ENCODE measurements at places on chromosomes 13 and 19. TPM values are rescaled to one million over a fixed set of nuclear protein-coding genes. Genes with fewer than 3 reads are reported as not detected.

PRTN3 gene
- not detected for total RNA-seq

ABCA7 gene
- 25.6 TPM for total RNA-seq

FXYD1 gene
- total RNA-seq: 13.3 TPM

KLF2 gene
- total RNA-seq: 29.5 TPM

TMEM272 gene
- 0.07 TPM for total RNA-seq

KLK3 gene
- total RNA-seq: 4.8 TPM

NHLRC3 gene
- total RNA-seq: 33.5 TPM

CD22 gene
- total RNA-seq: 5.7 TPM

DPF1 gene
- total RNA-seq: not detected

DACT3 gene
- total RNA-seq: 3.4 TPM

WDR62 gene
- 4.1 TPM for total RNA-seq

DNA sequence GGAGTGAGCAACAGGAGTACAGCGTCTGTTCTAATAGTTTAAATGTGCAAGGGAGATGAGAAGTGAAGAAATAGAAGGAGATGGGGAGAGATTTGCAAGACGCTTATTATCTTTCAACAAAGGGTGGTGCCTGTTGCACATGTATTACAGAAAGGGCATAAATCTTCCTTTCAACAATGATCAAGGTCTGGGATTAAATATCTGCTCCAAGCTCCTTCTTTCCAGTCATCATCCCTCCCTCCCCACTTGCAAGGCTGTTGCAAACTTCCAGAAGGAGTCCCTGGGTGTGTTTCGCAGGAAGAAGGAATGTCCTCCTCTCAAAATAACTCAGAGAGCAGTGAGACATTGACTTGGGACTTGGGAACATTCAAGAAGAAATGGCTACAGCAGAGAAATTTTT lies 63.5 kb upstream of the MYCBP2 start:
- DNase-seq: no peak

DNA sequence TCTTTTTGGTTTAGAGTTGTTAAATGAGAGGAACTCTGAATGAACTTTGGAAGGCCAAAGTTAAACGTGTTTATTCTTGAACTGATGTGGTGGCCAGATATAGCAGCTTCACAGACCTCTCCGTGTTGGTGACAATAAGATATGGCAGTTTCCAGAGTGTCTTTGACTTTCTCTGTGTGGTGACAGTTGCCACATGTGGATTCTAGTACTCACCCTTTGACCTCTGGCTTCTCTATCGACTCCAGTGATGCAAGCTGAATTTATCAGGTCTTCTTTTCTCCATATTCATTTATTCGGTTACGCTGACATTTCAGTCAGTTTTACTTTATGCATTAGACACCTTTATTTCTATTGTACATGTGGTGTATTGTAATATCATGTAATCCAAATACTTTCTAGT lies 1469.5 kb downstream of the SLITRK1 start:
- no peak for DNase-seq

- DNase-seq: no peak
Measured at GRCh38 chr13:75960538-75960994, 324.4 kb downstream of the LMO7 start.

DNA sequence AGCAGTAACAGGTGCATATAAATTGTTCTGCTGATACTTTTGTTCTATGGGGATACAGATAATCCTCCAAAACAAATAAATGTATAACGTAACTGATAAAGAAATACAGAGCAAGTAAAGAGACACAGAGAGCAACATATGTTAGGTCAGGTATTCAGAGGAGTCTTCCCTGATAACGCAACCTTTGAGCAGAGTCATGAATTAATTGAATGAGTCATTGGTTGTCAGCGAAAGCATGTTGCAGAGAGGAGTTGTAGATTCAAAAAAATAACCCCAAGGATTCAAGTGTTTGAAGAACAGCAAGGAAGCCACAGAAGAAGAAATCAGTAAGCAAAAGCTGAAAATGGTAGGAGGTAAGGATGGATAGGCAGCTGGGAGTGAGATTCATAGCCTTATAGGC lies 245.2 kb downstream of the TBC1D4 start:
- DNase-seq: no peak

- no peak for DNase-seq
Measured at GRCh38 chr13:74819549-74819948, 662.4 kb downstream of the TBC1D4 start.

- no peak for DNase-seq
Measured at GRCh38 chr13:22111152-22111783, 440.4 kb downstream of the FGF9 start.

- no peak for DNase-seq
Measured at GRCh38 chr13:101490406-101491015, 38.0 kb downstream of the ITGBL1 start.

GRCh38 chr19:57779220-57779845 lies 9.9 kb downstream of the ZNF586 start:
- no peak for DNase-seq

GRCh38 chr19:5294403-5295160 lies 46.0 kb downstream of the PTPRS start:
- no peak for DNase-seq

GRCh38 chr19:36060430-36060829 lies 5.7 kb downstream of the WDR62 start:
- peak; percentile 45 for DNase-seq

DNA sequence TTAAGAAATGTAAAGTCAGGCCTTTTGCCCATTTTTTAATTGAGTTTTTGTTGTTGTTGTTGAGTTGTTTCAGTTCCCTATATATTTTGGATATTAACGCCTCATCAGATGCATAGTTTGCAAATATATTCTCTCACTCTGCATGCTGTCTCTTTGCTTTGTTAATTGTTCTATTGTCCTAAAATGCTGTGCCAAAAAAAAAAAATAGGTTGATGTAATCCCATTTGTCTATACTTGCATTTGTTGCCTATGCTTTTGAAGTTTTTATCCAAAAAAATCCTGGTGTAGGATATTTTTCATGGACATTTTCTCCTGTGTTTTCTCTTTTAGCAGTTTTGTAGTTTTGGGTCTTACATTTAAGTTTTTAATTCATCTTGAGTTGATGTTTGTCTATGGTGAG lies 163.3 kb upstream of the STARD13 start:
- no peak for DNase-seq

DNA sequence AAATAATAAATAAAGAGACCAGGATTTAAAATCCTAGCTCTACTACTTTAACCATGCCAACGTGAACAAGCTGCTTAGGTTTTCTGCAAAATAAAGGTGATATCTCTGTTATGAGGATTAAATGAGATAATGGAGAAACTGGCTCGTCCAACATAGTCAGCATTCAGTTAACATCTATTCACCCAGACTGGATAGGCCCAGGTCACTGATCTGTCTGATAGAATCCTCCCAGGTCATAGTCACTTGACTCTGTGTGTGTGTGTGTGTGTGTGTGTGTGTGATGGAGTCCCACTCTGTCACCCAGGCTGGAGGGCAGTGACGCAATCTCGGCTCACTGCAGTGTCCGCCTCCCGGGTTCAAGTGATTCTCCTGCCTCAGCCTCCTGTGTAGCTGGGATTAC lies 12.9 kb upstream of the RAB8A start:
- no peak for DNase-seq

DNA sequence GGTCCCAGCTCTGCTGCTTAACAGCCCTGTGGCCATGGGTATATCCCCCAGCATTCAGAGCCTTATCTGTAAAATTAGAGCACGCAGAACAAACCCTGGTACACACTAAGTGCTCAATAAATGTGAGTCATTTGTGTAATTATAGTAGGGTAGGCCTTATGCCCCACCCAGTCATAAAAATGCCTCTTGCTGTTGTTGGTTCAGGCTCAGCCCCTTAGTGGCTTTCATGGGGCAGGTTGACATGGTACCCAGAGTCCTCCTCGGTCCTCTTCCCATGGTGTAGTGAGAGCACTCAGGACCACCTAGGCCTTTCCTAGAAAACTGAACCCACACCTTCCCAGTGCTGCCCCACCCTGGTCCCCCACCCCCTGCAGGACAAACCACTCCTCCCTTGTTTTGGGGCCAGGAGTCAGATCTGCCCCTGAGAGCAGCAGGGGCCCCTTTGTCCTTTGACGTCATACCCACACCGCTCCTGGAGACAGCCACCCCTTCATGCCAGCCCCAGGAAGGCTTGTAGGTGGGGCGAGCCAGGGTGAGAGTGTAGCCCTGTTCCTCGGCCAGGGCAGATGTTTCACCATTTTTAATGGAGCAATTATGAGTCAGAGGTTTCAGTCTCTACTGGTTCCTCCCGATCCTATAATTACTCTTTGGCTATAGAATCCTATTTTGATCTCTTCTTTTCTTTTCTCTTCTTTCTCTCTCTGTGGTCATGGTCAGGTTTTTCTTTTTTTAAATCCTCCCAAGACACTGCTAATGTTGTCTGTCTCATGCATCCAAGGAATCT lies 36.8 kb downstream of the ACTN4 start:
- DNase-seq: peak; percentile 75

DNA sequence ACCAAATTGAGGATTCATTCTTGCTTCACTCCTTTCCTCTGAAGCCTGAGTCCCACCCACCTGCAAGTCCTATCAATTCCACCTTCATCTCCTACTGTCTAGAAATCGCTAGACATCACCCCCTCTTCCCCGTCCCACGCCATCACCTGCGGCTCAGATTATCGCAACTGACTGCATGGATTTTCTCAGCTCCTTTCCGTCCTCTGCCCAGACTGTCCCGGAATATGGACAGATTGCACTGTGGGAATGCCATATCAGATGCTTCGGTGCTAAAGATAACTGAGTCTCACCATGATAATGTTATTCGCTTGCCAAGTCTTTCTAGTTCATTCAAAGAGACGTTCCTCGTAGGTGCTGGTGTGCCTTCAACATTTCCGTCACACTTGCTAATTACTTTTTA lies 66.4 kb upstream of the USP29 start:
- DNase-seq: no peak

DNA sequence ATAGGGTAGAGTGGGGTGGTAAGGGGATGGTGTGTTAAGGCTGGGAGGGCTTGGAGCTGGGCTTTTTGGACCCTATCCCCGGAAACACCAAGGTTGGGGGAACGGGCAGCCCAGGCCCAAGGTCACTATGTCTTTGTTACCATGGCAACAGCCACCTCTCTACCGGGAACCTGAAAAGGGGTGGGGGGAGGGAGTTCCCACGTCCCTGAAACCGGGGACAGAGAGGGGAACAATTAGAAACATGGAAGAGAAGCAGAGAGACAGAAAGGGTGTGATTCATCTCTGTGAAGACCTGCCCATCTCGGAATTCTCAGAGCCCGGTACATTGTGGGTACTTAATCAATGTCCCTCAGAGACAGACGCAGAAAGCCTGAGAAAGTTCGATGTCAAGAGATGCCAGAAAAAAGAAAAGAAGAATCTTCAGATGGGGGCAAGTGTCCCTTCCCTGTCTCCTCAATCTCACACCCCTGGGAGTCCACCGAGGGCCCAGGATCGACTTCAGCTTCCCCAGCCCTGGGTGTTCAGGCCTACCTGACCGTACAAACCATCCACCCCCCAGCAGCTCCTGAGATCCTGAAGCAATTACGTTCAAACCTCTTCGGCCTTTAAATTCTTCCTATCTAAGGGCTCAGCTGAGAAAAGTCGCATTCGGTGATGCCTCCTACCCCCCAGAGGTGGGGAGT lies 6.8 kb upstream of the LRFN1 start:
- no peak for DNase-seq

DNA sequence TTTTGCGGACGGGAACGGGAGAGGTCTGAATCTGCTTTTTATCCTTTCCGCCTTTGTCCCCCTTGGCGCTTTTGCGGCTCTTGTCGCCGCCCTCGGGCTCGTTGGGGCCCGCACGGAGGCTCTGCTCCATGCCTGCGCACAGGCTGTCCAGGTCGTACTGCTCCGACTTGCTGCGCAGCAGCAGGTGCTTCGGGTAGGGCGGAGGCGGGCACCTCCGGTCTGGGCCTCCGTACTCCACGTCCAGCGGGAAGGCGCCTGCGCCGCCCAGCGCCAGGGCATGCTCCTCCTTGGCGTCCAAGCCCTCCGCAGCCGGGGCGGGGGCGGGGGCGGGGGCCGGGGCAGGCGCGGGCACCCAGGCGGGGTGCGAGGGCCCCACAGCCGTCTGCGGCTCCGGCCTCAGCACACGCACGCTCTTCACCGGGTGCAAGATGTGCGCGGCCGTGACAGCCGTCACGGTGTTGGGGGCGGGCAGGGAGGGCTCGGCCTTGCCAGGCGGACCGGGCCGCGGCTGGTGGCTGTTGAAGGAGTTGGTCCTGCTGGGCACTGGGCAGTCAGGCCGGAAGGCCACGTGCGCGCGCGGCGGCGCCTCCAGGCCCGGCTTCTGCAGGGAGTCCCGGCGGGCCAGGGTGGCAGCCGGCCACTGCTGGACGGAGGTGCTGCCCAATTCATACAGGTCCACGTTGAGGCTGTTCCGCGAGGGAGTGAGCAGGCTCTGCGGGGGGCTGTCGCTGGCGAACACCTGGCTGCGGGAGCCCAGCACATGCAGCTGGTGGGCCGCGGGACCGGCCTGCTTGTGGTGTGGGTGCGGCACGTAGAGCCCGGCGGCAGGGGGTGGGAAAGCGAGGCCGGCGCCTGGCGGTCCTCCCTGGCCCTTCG lies 73.1 kb downstream of the LATS2 start:
- no peak for DNase-seq

GRCh38 chr13:83470133-83470797 lies 412.0 kb downstream of the SLITRK1 start:
- no peak for DNase-seq

- no peak for DNase-seq
Measured at GRCh38 chr13:39956036-39956435, 300.6 kb downstream of the COG6 start.

- no peak for DNase-seq
Measured at GRCh38 chr13:99489028-99489427, 12.2 kb upstream of the TM9SF2 start.

DNA sequence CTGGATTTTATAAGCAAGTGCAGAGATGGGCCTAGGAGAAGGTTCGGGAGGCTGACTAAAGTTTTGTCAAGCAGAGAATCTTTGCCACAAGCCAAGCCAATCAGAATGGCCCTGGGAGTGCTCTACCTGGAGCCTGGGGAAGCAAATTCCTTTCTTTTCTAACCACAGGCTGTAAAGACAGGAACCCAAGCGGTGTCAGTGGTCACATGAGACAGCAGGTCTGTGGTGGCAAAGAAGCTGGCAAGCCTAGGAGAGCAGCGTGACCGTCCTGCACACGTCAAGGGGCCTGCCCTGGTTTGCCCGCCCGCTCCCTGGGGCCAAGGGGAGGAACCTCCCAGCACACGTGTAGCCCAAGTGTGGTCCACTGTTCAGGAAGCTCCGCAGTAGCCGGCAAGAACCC lies 90.8 kb downstream of the IPO5 start:
- no peak for DNase-seq

- DNase-seq: no peak
Measured at GRCh38 chr13:61600360-61601033, 184.8 kb upstream of the PCDH20 start.

DNA sequence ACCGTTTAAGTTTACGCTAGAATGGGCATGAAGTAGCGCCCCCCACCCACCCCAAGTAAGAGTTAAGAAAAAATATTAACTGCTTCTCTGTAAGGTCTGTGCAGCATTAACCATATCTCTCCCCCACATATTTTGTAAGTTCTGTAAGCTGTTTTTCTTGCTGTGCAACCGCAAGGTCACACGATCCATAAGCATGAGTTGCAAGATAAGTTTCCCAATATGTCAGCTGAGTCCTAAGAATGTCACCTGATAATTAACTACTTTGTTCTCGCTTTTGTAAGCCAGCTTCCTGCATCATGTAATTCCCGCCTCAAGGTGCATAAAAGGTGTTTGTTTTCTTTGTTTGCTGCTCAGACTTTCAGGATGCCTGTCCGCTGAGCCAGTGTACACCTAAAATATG lies 187.0 kb downstream of the MYO16 start:
- no peak for DNase-seq
